ENCODE measurements at places on chromosomes 16 and 17.

DNA sequence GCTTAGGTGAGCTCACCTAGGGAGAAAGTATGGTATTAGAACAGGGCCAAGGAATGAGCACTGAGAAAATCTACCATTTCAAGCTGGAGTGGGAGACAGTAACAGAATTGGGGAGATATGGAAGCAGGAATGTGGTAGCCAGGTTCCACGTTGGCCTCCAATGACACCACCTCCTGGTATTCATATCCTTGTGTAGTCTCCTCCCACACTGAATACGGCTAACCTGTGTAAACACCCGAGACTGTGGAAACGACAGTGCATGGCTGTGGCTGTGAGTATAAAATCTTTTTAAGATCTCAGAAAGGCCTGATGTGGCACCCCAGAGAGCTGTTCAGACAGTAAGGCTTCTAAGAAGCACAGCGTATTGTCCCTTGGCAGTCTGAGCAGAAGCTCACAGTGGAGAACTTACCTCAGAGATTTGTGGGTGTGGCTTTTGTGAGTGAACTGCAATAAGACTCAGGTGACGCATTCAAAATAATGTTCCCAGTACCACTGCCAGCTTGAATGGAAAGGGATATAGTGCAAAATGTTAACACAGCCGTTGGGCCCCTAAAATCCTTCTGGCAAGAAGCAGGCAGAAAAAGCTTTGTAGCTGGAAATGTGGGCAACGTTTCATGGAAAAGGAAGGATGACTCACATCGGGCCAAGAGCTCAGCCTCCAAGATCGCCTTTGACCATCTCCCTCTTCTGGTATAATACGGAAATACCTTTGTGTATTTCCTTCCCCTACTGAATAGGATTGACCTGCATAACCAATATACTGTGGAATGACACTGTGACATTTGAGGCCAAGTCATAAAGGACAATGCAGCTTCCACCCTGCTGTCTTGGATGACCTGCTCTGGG is 14.4 kb downstream of the SDR42E1 start:
- DNase-seq = no peak

DNA sequence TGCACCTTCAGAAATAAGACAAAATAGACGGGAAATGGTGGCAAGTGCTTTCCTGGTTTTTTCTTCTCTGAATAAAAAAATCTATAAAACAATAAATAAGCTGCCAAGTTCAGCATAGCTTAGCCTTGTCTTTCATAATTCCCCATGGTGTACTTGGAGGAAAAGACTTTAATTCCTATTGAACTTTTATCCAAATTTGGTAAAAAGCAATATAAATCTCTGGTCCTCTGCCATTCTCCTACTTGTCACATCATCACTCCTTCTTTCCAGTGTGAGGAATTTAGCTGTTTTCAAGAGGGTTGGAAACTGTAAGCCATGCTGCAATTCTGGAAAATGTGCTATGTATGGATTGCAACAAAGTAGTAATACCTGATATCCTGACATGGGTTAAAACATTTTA is 551.8 kb upstream of the KIF2B start:
- no peak for DNase-seq

DNA sequence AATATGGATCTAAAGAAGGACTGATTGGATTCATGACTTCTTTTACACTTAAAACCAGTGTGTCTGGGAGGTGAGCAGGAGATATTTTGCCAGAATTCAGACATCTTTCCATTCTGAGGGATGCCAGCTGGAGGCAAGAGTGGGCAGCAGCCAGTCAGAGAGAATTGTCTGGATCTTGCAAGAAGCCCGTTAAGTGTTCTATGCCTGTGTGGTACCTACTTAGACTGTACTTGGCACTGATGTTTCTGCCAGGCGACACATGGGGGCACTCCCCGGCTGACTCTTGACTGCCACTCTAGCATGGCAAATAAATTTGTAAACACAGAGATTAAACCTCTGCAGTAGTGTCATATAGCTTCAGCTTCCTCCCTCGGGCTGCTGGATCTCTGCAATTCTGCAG is 247.7 kb downstream of the UTP18 start:
- DNase-seq = no peak

GRCh38 chr17:67565068-67565467 is 152.7 kb upstream of the NOL11 start:
- DNase-seq = no peak

Data from non-pigmented ciliary epithelial cell (primary cell).